EH (cell line): ENCODE measurements at places on chromosomes 2 and 18.

GRCh38 chr2:202423139-202423538, 47.0 kb downstream of the BMPR2 start:
- no peak for DNase-seq

DNA sequence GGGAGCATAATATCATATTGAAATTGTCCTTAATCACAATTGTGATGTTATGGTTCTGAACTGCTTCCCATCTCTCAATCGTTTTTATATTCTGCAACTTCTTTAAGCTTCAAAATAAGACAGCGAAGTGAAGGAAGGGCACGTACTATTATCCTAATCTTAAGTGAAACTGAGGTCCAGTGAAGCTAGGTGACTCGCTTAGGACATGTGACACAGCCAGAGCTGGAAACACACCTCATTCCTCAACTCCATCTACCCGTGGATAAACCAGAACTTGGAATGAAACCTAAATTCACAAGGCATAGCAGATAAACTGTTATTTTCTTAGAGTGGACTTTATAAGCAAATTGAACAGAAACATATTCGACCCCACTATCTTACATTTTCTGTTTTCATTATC, 191.2 kb upstream of the PXDN start:
- DNase-seq: no peak

DNA sequence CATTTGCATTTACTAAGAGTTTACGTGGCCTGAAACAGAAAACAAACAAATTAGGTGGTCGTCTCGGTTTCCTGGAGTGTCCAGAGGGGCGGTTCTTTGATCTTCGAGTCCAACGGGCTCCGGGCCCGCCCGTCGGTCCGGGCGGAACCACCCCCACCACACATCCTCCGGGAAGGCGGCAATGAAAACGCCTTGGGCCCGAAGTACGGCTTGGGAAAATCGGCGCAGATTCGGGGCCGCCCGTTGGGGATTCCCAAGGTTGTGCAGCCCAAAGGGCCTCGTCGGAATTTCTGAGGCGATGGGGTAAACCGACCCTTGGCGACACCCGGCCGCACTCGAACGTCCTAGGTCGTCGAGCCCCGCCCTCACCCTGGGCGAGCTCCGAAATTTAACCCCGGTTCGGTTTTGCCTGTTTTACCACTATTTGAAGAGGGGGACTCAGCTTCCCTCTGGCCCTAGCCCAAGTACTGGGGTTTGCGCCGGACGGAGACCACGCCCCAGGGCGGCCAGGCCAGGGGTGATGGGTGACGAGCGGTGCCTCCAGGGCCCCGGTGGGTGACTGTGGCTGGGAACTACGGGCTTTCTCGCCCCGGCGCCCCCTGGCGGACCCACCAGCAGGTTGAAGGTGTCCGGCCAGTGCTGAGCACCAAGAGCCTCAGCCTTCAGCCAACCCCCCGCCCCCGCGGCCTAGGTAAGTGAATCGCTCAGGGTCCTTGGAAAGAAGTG, 1.9 kb upstream of the CFAP53 start:
- no peak for DNase-seq

DNA sequence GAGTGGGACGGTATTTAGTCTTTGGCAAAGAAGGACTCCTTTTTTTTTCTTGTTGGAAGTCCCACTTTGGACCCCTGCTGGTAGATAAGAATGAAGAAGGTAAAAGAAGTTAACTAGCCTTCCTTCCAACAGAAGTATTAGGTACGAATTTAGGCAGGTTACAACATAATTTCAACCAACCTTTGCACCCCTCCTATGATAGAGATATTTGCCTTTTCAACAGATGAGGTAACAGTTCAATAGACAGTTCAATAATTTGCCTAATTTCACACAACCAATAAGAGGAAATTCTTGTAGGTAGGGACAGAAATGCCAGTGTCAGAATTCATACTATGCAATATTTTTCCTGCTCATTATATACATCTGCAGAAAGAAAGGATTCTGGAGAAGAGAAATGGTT, 100.8 kb downstream of the CCDC141 start:
- DNase-seq: no peak

- DNase-seq: no peak
Observed at GRCh38 chr18:58417752-58418151, 211.1 kb downstream of the ALPK2 start.

DNA sequence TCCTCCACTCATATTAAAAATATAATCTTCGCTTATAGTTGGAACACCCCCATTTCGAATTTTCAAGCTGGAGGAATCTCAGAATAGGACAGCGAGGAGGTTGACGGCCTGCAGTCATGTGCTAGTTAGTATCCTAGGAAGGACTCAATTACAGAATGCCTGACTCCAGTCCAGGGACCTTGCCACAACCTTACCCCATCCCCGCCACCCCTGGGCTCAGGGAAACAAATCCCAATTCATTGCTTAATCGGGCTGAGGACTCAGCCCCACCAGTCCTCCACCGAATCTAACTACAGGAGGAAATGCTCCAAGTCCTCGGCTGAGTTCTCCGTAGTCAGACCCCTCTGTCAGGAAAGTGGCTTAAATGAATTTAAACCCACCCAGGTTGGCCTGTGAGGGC, 31.7 kb upstream of the ZBTB7C start:
- DNase-seq: no peak

GRCh38 chr2:142531377-142531776, 346.1 kb upstream of the KYNU start:
- no peak for DNase-seq

DNA sequence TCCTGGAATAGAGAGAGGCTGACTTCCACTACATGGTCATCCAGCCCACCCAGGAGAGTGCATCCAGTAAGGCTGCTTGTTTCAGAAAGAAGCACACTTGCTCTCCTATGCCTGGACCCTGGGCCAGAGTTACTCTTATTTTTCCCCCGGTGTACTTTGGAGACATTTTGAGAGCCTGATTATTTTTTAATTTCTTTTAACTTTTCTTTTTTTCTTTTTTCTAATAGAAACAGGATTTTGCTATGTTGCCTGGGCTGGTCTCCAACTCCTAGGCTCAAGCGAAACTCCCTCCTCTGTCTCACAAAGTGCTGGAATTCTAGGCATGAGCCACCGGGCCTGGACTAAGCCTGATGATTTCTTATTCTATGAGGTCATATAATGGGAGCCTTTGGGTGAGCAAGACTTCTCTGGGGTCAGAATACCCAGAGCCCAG, 62.2 kb downstream of the RPL37A start:
- DNase-seq: peak; percentile 89

- no peak for DNase-seq
Observed at GRCh38 chr2:46569766-46570165, 90.4 kb downstream of the TMEM247 start.

DNA sequence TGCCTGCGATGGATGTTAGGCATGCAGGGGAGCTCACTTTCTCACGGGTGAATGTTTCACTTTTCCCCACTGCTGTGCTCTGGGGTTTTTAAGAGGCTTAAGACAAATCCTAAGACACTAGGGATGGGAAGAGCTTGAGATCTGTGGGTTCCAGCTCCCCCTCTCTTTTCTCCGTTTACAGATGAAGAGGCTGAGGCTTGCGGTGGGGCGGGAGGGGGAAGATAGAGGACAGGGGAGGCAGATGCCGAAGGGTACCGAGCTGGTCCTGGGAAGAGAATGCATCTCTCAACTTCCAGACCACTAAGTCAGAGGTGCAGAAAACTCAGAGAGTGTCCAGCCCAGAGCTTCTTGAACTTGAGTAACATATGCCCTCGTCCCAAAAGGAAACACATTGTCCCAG, 8.2 kb upstream of the ATOH8 start:
- no peak for DNase-seq

GRCh38 chr2:224970311-224970710, 72.0 kb downstream of the DOCK10 start:
- no peak for DNase-seq

DNA sequence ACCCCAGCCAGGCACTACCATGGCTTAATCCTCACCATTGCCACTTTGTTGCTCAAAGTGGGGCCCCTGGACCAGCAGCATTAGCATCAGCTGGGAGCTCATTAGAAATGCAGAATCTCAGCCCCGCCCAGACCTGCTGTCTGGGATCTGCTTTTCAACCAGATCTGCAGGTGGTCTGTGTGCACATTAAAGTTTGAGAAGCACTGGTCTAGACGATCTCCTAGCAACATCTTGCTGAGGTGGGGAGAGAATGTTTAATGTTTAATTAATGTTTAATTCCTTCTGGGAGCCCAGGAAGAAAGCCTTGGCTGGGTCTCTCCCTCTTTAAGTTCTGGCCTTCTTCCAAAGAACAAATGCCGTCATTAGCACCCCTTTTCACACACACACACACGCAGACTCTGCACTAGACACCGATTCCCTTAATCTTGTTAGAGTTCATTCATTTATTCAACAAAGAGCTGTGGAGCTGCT, 53.7 kb downstream of the EDAR start:
- DNase-seq: no peak

DNA sequence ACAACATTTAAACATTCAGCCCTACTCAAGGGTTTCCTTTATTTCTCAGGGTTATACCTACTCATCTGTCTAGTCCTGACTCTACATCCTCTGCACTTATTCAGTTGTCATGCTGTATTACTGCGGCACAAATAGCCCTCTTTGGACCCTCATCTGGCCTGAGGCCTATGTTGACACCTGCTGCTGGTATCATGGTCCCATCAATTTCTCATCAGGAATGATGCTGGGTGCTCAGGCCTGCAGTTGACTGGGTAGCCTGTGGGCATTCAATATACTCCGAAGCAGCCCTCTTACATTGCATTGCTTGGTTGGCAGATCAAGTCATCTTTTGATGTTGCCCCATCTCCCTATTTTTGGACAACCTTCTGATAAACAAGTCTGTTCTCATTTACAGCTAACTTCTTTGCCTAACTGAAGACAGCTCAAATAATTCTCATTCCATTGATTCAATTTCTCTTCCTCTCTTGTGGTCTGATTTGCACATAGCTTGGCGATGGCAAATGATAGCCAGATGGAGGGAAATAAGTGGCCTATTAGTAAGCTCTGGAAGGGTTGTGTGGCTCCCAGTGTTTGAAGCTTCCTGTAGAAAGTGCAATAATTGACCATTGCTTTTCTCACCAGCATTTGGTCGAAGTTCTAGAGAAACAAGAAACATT, 19.1 kb upstream of the MC4R start:
- peak; percentile 47 for DNase-seq

GRCh38 chr2:15822151-15823044, 118.0 kb upstream of the MYCN start:
- DNase-seq: no peak

DNA sequence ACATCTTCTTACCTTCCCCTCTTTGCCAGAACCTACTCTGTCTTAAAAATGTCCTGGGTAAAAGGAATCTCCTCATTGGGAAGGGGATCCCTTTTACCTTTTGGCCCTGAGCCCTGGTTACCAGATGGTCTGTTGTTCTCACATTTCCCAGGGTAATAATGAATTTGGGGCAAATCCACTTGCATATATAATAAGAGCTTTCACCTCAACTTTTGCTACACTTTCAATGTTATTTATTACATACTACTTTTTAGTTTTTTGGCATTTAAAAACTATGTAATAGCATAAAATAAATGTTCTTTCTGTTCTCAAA, 15.0 kb downstream of the CERS6 start:
- no peak for DNase-seq

- peak; percentile 64 for DNase-seq
Observed at GRCh38 chr2:159996792-159997546, 65.4 kb downstream of the PLA2R1 start.

- DNase-seq: no peak
Observed at GRCh38 chr18:5998907-5999306, 103.6 kb upstream of the TMEM200C start.

DNA sequence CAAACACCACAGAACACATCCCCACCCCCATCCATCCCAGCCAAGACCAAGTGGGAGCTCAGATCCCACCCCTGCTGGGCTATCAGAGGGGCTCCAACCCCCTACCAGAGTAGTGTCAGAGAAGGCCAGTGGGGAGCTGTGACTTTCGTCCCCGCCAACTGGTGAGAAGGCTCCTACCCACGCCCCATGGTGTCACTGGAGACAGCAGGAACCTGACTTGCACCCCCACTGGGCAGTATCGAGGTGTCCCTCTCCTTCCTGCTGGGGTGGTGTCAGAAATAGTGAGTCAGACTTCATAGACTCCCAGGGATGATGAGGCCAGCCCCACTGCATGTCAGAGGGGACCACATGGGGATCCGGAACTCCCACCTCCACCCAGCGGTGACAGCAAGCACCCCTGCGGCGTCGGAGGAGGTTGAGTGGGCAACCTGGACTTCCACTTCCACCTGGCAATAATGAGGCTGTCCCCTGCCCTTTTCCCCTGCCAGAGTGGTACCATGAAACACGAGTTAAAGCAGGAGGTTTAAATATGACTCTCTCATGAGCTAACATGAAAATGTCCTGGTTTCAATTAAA, 106.7 kb downstream of the CTIF start:
- DNase-seq: no peak

- no peak for DNase-seq
Observed at GRCh38 chr18:75047240-75047961, 161.5 kb downstream of the PTGR3 start.

- DNase-seq: no peak
Observed at GRCh38 chr2:161369311-161369710, 46.8 kb upstream of the TBR1 start.

GRCh38 chr2:29055601-29056000, 18.7 kb downstream of the PCARE start:
- no peak for DNase-seq

DNA sequence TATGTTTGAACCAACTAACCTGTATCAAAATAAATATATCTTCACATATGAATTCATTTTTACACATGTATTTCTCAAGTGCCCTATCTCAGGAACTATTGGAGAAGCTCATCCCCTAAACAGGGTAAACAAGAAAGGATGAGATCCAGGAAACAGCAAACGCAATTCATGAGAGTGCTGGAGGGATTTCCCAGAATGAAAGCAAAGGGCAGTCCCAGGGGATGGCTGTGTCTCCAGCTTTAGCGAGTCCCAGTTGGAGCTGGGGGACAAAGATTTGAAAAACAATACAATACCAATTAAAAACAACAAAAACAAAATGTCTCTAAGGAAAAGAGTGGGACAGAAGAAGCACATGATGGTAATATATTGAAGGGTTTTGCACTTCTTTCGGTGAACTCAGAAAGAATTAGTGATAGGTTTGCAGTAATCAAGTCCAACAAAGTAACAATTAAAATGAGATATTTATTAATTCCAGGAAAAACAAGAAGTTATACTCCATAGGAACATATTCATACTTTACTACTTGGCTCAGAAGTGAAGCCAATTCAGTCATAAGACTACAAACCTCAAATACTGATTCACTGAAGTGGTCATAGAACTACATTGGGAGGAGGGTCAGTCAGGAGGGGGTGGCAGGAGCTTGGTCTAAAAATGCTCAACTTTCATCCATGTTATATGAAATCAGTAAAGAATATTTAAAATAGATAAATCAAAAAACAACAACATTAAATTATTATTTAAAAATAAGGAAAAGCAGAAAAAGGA, 73.1 kb upstream of the PDE1A start:
- DNase-seq: no peak

- DNase-seq: peak; percentile 89
Observed at GRCh38 chr2:202429164-202429980, 53.2 kb downstream of the BMPR2 start.

- no peak for DNase-seq
Observed at GRCh38 chr2:130744287-130745117, 10.8 kb upstream of the AMER3 start.
